ENCODE measurements at places on chromosomes 3 and 15.

DNA sequence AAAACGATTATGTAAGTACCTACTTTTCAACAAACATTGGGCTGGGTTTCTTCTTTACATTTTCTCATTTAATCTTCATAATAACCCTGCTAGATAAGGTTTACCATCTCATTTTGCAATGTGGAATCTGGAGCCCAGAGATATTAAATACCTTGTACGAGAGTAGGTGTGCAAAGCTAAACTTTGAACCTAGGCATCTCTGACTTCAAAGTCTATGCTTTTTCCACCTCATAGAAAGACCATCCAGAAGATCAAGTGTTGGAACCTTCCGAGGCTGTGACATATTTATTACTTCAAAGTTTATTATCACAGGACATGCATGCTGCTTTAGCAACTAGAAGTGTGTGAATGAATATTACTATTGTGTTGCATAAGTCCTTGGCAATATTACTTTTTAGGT, 497.2 kb upstream of the TPRG1 start:
- no peak for DNase-seq

- DNase-seq, result no peak
Observed at GRCh38 chr3:112132975-112133448, at the start of gene GCSAM. GCSAM (minus strand) TSS chr3:112133248; CDS start chr3:112133120, 128 bp downstream.

DNA sequence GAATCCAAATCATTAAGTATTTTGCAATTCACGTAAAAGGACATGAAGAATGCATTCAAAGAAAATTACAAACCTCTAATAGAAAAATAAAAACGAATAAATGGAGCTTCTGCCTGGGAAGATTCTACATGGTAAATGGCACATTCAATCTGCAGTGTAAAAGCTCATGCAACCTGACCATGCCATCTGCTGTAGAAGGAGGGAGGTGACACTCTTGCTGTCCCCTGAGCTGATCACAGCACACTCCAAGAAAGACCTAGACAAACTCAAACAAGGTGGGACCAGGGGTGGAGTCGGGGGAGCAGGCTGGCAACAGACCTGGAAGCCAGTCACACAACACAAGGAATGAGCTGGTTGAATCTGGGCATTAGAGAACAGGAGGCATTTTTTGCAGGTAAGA, 101.8 kb downstream of the BDH1 start:
- DNase-seq, result no peak

- no peak for DNase-seq
Observed at GRCh38 chr3:132926098-132926497, 112.1 kb upstream of the TMEM108 start.

DNA sequence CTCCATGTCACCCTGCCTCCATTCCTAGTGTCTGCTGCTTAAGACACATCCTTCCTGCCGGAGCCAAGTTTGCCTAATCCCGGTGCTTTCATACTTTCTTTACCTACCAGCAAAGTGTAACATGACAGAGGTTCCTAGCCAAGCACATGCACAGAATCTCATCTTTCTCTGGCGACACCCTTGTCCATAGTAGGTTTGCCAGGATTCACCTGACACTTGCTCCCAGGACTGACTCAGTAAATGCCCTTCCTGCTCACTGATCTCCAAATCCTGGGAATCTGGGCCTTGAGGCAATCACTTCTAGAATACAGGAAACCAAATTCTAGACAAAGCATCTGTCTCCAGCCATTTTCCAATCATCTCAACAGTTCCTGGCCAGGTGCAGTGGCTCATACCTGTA, 10.2 kb upstream of the NR2E3 start:
- no peak for DNase-seq

DNA sequence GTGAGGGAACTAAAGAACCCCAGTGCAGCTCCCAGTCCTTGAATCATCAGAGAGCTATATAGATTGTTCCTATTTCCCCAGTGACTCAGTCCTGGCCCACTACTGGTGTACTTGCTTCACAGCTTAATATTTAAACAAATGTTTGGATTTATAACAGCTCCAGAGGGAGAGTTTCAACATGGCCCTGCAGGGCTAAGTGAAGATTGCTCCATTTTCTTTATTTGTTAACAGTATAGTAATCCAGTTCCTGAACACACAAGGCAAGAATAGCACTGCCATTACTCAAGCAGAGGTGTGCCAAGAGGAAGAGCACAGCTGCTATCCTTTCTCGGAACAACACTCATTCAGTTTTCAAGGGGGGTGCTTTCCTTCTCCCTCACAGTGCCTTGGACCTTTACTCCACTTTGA, 6.5 kb downstream of the SQOR start:
- no peak for DNase-seq

DNA sequence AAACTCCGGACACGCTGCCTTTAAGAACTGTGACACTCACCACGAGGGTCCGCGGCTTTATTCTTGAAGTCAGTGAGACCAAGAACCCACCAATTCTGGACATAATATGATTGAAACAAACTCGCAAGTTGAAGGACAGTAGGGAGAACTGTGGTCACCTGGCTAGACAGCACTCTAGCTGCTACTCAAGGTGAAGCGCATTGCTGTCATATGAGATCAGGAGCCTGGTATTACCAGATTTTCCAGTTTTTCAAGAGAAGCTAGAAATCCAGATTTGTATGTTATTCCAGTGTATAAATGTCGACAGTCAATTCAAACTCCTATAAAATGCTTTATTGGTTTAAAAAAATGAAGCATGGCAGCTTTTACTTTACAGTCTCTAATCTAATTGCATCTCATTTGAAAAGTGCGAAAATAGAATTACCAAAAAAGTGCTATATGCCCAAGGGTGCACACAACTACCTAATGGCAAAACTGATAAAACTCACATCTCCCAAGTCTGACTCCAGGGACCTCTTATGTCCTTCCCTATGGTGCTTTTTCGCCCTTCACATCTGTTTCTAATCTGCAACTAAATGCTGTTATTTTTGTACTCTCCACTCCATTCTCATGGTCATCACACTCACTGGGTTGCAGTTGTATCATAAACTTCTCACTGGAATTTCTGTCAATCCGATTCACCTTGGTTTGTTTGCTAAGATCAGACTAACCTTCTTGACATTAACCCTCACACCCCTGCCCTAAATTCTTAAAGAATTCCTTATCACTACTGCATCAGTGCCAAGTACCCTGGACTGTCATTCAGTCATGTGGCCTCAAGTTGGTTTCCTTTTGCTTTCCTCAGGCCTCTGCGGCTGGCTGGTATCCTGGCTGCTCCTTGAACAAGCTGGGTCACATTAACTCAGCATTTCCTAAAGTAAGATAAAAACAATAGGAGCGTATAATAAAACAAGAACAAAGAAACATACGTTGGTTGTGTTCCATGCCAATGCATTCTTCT, 31.5 kb upstream of the ARHGEF26 start:
- DNase-seq, result no peak

All from stimulated activated CD8-positive, alpha-beta memory T cell treated with anti-CD3 and anti-CD28 coated beads, Interleukin-4, amount 100 ng/mL, for 1 hour (primary cell).